ENCODE measurements at places on chromosomes 1 and 21.

- no peak for DNase-seq
Measured at GRCh38 chr1:183163316-183163715, 22.7 kb upstream of the LAMC2 start.

DNA sequence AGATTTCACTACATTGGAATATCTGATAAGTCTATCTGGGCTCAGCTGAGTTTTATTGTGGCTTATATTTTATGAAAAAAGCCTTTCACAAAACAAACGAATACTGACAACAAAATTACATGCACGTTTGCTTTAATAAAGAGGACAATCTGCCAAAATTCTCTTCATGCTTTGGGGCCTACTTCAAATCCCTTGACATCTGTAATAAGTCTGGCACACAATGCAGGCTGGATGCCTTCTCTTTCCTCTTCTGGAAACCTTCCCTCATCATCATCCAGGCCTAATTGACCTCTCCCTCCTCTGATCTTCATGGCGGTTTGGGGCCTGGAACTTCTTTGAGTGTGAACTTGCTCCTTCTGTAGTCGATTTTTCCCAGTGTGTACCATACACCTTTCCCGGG is 70.3 kb downstream of the MAP10 start:
- no peak for DNase-seq

- DNase-seq = no peak
Measured at GRCh38 chr1:19925342-19926070, 2.1 kb upstream of the PLA2G2E start.

DNA sequence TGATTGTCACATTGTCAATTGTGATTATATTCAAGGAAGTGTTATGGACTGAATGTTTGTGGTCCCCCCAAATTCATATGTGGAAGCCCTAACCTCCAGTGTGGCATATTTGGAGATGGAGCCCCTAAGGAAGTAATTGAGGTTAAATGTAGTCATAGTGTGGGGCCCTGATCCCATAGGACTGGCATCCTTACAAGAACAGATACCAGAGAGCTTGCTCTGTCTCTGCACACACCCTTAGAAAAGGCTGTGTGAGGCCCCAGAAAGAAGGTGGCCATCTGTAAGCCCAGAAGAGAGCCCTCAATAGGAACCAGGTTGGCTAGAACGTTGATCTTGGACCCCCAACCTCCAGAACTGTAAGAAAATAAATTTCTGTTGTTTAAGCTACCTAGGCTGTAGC is 28.1 kb downstream of the VANGL1 start:
- no peak for DNase-seq

DNA sequence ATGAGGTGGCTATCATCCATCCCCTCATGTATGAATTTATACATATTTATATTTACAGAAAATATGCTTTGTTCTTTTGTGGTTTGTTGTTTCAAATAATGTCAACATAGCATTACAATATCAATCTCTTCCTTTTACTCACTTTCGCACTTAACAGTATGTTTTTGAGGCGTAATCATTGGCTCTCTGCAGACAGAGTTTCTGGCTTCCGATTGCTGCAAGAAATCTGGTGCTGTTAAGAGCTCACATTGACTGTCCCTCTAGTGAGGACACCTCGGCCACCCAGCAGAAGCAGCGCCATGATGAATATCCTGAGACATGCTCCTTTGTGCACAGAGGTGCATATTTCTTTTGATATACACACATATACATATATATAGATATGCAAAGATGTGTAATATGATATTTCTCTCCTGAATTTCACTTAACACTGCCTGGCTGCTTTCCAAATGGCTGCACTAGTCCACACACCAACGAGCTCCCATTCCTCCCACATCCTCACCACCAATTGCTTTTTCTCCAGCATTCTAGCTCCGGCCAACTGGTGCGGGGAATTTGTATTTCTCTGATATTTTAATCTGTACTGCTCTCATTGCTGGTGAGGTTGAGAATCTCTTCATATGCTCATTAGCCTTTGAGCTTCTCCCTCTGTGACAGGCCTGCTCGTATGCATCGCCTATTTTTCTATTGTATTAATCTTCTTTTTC is 248.4 kb downstream of the SIPA1L2 start:
- no peak for DNase-seq

GRCh38 chr1:92853299-92853698 is 21.5 kb downstream of the RPL5 start:
- DNase-seq = peak; percentile 29

- no peak for DNase-seq
Measured at GRCh38 chr1:226110249-226111097, 48.0 kb downstream of the H3-3A start.

GRCh38 chr21:38500073-38500472 is 1.8 kb upstream of the ERG start:
- no peak for DNase-seq

DNA sequence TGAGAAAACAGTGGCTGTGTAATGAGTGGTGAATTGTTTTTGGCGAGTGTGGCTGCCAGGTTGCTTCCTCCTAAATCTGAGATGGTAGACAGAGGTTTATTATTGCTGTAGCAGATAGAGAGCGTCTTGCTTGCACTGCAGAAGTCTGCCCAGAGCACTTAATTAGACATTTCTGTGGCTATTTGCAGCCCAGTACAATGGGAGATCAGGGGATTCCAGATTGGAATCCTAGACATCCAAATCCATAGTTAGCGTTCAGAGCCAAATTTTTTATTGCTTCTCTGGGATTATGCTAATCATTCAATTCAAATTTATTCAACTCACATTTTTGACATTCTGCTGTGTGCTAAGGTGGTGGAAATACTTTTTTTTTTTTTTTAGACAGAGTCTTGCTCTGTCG is 30.0 kb downstream of the KIF26B start:
- DNase-seq = no peak

GRCh38 chr1:204153667-204154066 is 1.8 kb upstream of the ETNK2 start:
- DNase-seq = no peak

DNA sequence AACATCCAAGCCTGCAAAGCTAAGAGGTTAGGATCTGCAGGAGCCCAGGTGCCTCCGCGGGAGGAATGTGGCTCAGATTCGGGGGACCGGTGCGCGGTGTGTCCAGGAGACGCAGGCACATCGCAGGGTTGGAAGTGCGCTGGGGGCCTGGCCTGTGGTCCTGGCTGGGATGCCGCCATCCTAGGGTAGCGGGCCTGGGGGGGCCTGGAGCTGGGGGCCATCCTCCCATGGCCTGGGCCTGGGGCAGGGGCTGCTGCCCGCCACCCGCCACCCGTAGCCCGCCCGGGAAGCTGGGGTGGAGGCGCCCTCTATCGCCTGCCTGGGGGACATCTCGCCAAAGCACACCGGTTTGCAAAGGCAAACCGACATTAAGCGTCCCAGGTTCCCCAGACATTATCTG is 170.6 kb upstream of the ARHGEF16 start:
- no peak for DNase-seq

GRCh38 chr1:233719655-233720341 is 105.9 kb downstream of the KCNK1 start:
- DNase-seq = no peak

DNA sequence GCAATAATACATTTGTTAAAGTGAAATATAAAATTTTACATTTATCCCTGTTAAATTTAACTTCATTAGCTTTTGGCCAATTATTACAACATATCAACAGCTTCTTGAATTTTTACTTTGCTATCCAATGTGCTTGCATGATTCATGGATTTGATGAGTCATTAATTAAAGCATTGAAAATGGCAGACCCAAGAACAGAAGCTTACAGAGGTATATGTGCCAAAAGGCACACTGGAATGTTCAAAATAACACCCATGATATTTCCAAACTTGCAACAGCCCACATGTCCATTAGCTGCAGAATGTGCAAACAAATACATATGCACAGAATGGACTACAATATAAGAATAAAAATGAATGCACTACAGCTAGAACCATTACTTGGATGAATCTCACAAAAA is 76.4 kb upstream of the MAN1A2 start:
- no peak for DNase-seq

GRCh38 chr1:231934797-231935196 is 308.2 kb downstream of the DISC1 start:
- no peak for DNase-seq

DNA sequence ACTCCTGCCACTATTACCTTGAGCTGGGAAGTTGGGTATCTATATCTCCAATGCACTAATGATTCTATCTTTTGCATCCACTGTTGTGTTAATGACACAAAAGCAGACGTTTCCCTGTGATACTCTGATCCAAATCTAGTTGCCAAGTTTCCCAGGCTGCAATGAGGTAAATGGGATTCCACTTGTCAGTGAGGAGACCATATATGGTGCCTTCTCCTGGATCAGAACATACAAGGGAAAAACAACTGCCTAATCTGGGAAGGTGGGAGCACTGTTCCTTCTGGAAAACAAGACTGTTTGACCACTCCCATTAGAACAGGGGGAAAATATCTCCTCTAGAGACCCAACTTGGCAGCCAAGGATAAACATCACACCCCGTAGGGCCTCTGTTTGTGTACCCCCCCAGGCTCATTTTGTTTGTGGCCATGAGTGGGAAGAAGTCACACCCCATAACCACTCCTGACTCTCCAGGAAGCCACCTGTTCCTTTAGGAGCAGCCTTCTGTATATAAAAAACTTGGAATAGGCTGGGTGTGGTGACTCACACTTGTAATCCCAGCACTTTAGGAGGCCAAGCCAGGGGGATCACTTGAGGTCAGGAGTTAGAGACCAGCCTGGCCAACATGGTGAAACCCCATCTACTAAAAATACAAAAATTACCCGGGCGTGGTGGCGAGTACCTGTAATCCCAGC is 28.5 kb upstream of the SLC6A9 start:
- DNase-seq = no peak

GRCh38 chr1:168687816-168688215 is 41.2 kb downstream of the DPT start:
- DNase-seq = no peak

GRCh38 chr1:19205403-19205802 is 4.7 kb downstream of the UBR4 start:
- no peak for DNase-seq
